ENCODE measurements at places on chromosomes 7 and 10.

GRCh38 chr7:40135317-40135610, 459 bp downstream of the SUGCT start:
- no peak for DNase-seq

- DNase-seq = no peak
Observed at GRCh38 chr7:113519472-113519871, 399.3 kb downstream of the PPP1R3A start.

GRCh38 chr7:95859429-95859828, 87.1 kb downstream of the DYNC1I1 start:
- DNase-seq = no peak

DNA sequence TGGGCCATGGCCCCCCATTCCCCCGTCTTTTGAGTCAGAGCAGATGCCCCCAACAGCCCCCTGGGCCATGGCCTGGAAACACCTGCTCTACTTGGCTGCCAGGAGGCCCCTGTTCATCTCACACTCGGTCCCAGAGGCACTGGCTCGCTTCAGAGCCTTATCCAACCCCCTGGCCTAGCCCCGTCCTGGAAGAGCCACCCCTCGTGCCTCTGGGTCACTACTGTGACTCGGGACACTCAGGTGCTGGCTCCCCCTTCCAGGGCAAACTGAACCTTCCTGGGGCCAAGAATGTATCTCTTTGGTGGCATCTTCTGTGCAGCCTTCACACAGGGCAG, 7.0 kb downstream of the POLR2J start:
- no peak for DNase-seq

GRCh38 chr7:120229084-120229483, 43.9 kb upstream of the KCND2 start:
- DNase-seq = no peak

DNA sequence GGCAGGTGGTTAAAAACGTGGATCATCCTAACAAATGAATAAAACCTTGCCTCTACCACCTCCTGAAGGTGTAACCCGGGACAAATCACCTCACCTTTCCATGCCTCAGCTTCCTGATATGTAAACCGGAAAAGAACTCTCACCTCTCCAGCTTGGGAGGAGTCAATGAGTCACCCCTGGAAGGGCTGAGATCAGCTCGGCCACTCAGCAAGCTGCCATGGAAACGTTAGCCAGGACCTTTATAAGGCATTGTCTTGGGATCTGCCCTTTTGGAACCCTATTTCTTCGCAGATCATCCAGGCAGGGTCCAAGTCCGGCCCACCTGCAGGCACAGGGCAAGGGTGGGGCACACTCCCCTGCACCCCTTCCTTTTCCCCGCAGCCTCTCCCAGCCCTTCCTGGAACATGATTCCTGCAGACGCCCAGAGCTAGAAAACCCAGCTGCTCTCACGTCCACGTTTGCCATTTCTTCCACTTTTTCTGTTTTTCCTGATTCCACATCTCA, 81.6 kb upstream of the PFKP start:
- DNase-seq = no peak

- no peak for DNase-seq
Observed at GRCh38 chr10:97721871-97722780, 8.6 kb downstream of the MARVELD1 start.

DNA sequence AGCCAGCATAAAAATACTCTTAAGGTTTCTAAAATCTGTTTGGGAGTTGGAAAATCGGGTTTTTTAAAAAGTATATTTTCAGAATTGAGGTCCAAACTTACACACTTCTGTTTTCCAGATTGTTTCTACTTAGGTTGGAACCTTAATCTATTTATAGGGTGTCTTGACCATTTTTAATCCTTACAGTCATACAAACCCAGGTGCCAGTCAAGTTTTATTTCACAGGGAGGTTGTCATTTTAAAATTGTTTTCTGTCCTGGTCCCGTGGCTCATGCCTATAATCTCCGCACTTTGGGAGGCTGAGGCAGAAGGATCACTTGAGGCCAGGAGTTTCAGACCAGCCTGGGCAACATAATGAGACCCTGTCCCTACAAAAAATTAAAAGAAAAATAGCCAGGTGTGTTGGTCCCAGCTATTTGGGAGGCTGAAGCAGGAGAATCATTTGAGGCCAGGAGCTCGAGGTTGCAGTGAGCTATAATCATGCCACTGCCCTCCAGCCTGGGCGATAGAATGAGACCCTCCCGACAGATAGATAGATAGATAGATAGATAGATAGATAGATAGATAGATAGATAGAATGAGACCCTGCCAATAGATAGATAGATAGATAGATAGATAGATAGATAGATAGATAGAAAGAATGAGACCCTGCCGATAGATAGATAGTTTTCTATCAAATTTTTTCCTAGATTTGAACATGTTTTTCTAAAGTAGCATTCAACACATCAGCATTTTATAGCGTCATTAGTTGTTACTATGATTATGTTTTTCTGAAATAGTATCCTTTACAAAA, 47.3 kb upstream of the NCF1 start:
- no peak for DNase-seq

GRCh38 chr10:7572391-7572790, 94.4 kb downstream of the ITIH5 start:
- DNase-seq = no peak

DNA sequence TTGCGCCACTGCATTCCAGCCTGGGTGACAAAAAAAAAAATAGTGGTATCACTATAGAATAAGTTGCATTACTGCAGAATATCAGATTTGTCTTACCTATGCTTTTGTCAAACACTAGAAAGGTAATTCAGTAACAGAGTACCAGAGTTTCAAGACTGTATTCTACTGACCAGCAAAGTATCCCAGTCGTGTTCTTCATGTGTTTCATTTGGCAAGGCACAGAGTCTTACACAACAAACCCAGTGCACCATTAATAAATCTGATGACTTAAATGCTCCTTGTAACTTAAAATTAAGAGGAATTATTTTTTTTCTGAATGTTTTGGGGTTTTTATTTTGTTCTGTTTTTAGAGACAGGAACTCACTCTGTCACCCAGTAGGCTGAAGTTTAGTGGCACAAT, 34.4 kb upstream of the PBLD start:
- DNase-seq = no peak

- no peak for DNase-seq
Observed at GRCh38 chr10:49571388-49571787, 32.5 kb upstream of the ERCC6 start.

DNA sequence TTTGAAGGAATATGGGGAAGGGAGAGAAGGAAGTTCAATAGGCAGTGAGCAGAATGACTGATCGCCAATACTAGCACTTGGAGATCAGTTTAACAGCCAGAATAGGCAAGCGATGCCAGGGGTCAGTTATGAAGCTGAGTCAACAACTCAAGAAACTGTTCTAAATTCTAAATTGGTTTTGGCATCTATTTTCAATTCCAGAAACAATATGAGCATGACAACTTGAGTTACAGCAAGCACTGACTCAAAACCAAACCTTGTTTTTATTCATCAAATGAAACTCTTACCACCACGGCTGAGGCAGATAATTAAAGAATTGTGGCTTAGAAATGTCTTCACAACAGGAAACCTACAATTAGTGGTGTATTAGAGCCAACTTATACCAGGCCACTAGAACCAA, 180.5 kb upstream of the ASAH2 start:
- no peak for DNase-seq

GRCh38 chr10:34183016-34183796, 631.9 kb downstream of the PARD3 start:
- DNase-seq = no peak

DNA sequence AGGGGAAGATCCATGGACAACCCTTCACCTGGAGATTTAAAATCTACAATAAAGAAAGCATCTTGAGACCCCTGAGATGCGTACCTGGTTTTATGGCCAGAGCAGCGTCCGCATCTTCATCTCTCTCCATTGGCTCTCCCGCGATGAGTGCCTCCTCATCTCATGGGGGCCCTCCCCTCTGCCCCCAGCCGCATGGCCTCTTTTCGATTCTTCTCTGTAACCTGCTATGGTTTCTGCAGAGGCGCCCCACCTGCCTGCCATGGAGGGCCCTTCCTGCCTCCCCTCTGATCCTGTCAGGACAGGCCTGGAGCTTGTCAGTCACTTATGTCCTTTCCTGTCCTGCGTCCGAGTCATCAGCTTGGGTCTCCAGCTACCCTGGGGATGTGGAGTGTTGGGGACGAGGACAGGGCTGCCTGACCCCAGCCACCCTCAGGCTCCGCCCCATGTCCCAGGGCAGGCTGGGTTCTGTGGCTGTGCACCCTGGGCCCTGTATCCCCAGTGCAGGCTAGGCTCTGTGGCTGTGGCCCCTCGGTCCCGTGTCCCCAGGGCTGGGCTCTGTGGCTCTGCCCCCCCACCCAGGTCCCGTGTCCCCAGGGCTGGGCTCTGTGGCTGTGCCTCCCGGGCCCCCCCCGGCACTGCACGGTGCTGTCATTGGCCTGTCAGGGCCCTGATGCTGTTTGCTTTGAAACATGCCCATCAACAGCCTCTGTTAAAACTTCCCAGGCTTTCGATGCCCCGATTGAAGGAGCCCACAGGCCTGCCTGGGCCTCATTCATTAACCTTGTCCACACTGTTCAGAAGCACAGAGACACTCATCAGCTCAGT, 99.8 kb downstream of the WDR37 start:
- DNase-seq = no peak

GRCh38 chr7:93006480-93007095, 111.2 kb downstream of the SAMD9 start:
- DNase-seq = no peak

GRCh38 chr7:80711531-80711930, 73.1 kb downstream of the CD36 start:
- no peak for DNase-seq
